ENCODE measurements at places on chromosomes 13 and 19.

DNA sequence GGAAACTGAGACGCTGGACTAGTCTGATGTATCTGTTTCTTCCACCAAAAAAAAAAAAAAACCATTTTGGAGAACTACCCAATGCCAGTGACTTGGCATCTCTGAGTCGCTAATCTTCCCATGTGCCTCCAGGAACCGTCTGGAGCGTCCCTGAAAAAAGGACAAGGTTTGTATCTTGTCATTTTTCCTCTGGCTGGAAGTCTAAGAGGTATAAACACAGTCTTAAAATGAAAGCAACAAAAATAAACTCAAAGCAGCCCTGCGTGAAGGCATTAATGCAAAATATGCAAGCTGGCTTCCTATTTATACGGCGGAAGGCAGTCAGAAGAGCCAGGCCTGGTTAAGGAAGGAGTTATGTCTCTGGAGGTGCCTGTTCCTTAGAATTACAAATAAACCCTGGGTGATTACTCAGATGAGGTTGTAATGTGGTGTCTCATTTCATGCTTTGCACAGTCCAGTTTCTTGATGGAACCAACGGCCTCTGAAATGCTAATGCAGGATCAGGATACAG lies 20.3 kb downstream of the ACTN4 start:
- DNase-seq, result no peak

DNA sequence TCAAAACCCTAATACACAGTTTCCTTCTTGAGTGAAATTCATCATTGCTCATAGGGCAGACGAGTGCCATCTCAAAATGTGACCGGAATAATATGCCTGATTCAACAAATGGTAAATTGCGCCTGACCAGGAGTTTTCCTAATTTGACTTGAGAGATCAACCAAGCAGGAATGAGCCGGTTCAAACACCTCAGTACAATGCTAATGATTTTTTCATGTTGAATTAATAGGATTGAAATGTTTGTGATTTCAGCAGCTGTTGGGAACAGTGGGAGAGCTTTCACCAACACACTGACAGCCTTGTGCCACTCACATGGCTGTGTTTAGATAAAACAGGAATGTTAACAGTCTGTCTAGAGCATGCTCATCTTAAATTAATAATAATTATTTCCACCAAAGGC lies 484.8 kb downstream of the PCDH9 start:
- DNase-seq, result no peak

DNA sequence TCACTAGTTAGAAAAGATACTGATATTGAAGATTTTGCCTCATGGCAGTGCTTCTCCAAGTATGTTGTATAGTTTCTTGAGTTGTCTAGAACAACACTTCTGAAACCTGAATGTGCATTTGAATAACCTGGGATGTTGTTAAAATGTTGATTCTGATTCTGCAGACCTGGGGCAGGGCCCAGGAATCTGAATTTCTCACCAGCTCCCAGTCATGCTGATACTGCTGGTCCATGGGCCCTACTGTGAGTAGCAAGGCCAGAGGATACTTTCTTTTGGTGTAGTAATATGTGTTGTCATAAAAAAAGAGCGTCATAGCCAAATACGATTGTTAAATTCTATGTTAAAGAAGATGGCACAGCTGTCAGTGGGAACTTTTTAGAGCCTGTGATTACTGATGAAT lies 41.6 kb upstream of the C1QTNF9 start:
- no peak for DNase-seq

- peak; percentile 39 for DNase-seq
Observed at GRCh38 chr13:19766591-19766990, 16.2 kb downstream of the PSPC1 start.

DNA sequence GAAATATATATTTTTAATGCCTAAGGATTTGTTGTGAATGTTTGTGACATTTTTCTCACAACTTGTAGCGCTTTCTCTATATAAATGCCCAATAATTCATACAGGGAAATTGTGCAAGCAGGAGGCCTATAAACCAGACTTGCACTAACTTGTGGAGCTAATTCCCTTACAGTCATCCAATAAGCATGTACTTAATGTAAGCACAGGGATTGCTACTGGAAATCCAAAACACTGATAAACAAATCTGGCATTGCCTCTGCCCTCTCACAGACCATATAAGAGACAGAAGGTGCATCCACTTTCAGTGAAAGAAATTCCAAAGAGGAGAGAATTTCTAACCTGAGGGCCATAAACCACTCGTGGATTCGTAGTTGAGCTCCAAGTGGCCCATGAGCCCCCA lies 518.8 kb downstream of the MYO16 start:
- no peak for DNase-seq

GRCh38 chr19:50022823-50023222 lies 2.3 kb downstream of the VRK3 start:
- no peak for DNase-seq

DNA sequence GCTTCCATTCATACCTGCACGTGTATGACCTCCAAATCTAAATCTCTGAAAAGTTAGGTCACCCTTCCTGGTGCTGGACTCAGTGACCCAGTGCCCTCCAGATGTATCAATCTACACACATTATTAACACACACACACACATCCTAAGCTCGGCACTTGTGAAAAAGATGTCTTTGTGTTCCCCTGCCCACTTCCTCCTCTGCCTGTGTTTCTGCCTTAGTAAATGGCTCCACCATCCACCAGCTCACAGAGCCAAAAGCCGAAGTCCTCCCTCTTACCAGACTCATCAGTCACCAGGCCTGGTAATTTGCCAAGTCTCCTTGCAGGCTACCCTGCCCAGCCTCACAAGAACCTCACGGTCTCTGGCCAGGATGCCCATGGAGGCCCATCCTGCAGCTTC lies 131.5 kb downstream of the SHISA2 start:
- DNase-seq, result no peak

DNA sequence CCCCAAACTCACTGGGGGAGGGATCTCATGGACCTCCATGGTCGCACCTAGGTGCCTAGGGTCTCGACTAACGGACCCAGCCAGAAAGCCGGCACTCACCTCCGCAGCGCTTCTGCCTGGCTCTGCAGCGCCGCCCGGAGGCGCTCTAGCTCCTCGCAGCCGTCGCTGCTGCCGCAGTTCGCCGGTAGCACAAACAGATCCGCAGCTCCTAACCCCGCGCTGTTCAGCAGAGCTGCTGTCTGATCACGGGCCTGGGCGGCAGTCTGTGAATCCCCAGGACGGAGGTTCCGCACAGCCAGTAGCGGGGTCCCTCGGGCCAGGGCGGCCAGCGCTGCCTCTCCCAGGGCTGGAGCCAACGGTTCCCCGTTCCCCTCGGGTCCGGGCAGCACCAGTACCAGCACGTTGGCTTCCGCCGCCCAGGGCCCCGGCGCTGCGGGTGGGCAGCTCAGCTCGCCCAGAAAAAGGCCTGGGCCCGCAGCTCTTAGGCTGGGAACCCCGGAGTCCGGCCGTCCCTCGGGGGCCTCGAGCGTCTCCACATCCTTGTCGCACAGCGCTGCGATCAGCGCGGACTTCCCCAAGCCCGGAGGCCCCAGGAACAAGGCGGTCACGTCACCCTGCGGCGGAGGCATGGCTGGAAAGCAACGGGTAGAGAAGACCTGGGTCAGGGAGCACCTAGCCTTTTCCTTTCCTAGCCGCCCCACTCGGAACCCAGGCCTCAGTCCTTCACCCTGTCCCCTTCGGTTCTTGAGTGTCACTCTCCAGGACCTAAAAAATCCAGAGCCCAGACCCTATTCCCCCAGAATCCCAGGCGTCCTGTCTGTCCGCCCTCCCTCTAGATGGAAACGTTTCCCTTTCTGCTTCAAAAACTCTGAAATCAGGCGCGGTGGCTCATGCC lies 977 bp downstream of the IRGQ start:
- DNase-seq, result peak; percentile 89

- DNase-seq, result no peak
Observed at GRCh38 chr13:80955501-80955900, 614.6 kb upstream of the SPRY2 start.

- DNase-seq, result no peak
Observed at GRCh38 chr19:47389150-47389556, 30.2 kb downstream of the MEIS3 start.

DNA sequence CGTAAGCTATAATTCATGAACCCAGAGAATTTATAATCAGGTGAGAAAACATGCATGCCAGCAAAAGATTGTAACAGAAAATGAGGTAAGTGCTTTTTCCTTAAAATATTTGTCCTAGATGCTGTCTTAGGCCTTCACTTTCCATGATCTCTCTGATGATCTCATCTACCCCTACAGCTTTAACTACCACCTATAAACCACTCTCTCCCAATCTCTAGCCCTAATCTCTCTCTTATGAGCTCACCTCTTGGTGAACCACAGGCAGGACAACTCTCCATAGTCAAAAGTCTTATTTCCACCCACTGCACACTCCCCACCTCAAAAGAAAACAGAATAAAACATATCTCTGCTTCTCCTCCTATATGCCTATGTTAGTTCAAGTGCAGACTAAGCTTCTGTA lies 137.1 kb downstream of the SLC7A1 start:
- DNase-seq, result no peak

DNA sequence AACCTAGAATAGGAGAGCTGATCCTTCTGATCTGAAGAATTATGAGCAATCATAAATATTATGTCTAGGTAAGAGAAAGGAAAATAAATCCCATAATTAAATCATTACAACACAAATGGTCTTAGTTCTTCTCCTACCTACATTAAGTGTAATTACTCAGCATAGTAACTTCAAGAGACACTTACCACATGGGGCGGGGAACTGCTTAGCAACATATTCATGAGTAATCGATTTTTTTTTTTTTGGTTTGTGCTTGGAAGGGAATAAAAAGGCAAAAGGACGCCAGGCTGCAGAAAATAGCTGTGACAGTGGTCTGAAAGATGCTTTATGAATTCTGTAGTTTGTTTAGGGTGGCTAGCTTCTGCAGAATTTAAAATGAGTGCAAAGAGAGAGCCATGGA lies 103.3 kb upstream of the HTR2A start:
- no peak for DNase-seq

- DNase-seq, result no peak
Observed at GRCh38 chr19:49333811-49334288, 1.4 kb upstream of the CD37 start.
